Dermis microvascular lymphatic vessel endothelial cell (primary cell): ENCODE measurements at places on chromosomes 5 and 9. TPM values are rescaled to one million over a fixed set of nuclear protein-coding genes. Genes with fewer than 3 reads are reported as not detected.

Gene ENHO
- total RNA-seq = under 0.01 TPM in 1 of 2 replicates, not detected in the other

Gene RORB
- not detected in 2 replicates for total RNA-seq

Gene MAMDC2
- total RNA-seq = 0.89 and 3.1 TPM in 2 replicates

Gene FGF10
- total RNA-seq = not detected in 2 replicates

Gene SNCAIP
- 12.8 and 50.6 TPM in 2 replicates for total RNA-seq

Gene C8G
- total RNA-seq = 0.51 and 0.77 TPM in 2 replicates

Gene IL12B
- total RNA-seq = not detected in 2 replicates

Gene RANBP3L
- under 0.01 and 0.13 TPM in 2 replicates for total RNA-seq
